ENCODE measurements at places on chromosomes 7 and 10.

- DNase-seq = no peak
Measured at GRCh38 chr10:84613336-84614021, 285.1 kb downstream of the CCSER2 start.

DNA sequence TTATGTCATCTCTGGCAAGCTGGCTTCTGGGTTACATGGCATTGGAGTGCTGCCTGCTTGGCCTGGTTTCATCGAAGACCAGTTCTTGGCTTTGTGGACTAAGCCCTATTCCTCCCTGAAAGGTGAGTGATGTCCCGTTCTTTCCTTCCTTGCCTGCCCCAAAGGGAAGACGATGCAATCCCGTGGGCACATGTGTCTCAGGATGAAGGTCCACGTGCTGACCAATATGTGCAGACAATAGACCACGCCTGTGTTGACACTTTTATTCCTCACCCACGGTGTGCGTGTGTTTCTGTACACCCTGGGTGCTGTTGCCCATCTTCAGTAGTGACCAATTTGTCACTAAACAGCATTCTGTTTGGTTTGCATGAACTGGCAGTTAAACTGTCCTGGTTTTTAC, 28.6 kb upstream of the SHH start:
- no peak for DNase-seq

DNA sequence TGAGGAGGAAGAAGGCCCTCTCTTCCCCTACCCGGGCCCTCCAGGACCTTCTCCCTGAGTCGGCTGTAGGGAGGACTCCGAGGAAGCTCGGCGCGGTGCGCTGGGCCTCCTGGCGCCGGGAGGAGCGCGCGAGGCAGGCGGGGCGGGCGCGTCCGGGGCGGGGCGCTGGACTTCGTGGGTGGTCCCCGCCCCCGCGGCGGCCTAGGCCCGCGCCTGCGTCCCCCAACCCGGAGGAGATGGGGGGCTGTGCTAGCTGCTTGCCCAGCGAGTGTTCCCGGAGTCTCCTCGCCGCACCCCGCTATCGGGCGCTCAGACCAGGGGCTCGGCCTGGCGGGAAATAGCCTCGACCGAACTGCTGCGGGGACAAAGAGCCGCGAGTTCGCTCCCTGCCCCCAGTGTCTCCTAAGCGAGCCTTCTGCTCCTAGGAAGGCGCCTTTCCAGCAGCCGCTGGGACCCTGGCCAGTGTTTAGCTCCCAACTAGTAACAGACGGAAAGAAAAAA, 19.2 kb upstream of the SMO start:
- DNase-seq = no peak

DNA sequence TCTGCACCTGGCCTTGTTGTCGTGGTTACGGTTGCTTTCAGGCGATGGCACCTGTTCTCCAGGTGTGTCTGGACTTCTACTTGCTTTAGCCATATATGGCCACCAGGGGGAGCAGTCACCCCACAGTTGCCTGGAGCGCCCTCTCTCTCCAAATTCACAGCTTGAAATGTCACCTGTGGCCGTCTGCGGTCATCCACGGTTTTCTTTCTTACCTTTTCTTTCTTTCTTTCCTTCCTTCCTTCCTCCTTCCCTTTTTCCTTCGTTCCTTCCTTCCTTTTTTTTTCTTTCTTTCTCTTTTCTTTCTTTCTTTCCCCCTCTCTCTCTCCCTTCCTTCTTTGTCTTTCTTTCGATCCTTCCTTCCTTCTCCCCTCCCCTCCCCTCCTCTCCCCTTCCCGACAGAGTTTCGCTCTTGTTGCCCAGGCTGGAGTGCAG, 150.5 kb upstream of the VKORC1L1 start:
- DNase-seq = peak; percentile 27

GRCh38 chr7:3482147-3482921, 181.3 kb downstream of the SDK1 start:
- DNase-seq = no peak

GRCh38 chr7:70334871-70335270, 736.6 kb downstream of the AUTS2 start:
- no peak for DNase-seq

GRCh38 chr7:41478187-41478586, 224.7 kb downstream of the INHBA start:
- DNase-seq = no peak

GRCh38 chr7:65269150-65269856, 104.4 kb upstream of the ZNF92 start:
- peak; percentile 21 for DNase-seq

DNA sequence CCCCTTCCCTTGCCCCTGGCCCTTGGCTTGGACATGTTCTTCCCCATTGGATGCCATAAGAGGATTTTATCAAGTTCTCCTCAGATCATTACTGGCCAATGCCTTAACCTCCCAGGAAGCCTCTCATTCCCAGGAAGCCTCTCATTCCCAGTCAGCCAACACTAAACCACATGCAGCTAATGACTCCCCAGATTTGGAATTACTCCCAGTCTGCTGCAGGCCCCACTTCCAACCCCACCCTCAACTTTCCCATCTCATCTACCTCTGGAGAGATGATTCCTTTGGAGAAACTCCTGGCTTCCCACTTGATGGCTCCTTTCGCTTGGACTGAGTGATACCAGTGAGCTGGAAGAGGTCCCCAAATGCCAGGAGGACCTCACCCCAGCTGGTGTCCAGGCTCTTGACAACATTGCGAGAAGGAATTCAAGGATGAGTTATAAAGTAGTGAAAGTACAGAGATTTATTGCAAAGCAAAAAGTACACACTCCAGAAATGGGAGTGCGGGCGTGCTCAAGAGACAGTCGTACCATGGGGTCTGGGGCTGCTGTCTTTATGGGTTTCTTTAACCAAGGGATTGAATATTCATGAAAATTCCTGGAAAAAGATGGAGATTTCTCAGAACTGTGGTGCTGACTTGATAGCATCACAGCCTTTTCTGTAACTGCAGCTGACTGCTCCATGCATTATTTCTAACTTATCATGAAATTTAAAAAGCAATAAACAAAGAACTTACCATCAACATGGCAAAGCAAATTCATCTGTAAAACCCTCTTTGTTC, 117.2 kb upstream of the ADCY1 start:
- DNase-seq = no peak

DNA sequence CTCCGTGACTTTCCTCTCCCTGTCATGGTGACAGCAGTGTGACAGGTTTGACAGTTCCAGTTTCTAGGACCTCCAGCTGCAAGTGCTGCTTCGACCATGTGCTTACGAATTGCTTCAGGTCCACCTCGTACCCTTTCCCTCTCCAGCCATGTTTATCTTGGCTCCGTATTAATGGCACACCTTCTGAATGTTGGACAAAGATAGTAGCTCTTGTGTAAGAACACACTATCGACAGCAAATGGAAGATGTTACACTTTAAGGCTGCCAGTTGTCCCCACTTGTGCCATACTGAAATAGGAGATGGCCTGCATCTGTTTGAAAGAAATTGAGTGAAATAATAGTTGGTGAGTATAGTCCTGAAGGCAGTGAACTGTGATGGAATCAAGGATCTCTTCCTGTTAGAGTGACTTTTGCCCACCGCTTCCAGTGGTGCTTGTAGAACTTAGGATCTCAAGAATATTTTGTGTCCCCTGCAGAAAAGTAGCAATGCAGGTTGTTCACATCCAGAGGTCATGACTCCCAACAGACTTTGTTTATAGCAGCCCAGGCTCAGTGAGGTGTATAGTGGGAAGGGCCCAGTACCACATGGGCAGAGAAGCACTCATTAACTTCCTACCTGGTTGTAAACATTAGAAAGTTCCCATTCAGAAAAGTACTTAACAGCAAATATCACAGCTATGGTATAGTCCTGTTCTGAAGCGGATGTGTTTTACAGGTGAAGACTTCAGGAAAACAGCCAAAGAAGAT, 629.7 kb upstream of the GALNT17 start:
- no peak for DNase-seq

GRCh38 chr7:75884476-75884875, 5.6 kb downstream of the RHBDD2 start:
- no peak for DNase-seq

GRCh38 chr7:22183522-22184280, 173.3 kb downstream of the RAPGEF5 start:
- DNase-seq = no peak

GRCh38 chr7:158616050-158616449, 28.4 kb upstream of the PTPRN2 start:
- DNase-seq = no peak

GRCh38 chr7:159007996-159008389, 136.7 kb downstream of the VIPR2 start:
- no peak for DNase-seq

GRCh38 chr10:34179280-34179679, 635.8 kb downstream of the PARD3 start:
- no peak for DNase-seq
